Mammary epithelial cell (primary cell): ENCODE measurements at places on chromosomes 4 and X. TPM values are rescaled to one million over a fixed set of nuclear protein-coding genes. Genes with fewer than 3 reads are reported as not detected.

DNA sequence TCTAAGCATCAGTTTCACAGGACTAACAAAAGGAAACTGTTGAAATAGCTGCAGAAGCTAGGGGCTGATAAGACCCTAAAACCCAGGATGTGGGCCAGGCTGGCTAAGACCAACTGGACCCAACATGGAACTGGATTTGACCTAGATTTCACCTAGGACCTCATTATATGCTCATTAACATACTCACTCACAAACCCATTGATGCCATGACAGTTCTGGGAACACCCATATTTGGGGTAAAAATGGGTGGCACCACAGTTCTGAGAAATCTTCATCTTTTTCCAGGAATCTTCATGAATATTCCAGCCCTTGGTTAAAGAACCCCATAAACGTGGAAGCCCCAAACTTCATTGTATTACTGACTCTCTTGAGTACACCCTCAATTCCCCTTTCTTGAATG, 41.1 kb downstream of the HSD17B13 start:
- no peak for DNase-seq

FRG2 gene
- not detected in 2 replicates for total RNA-seq

RTL5 gene
- 1.0 and 1.9 TPM in 2 replicates for total RNA-seq

GALNTL6 gene
- not detected in 2 replicates for total RNA-seq

DNA sequence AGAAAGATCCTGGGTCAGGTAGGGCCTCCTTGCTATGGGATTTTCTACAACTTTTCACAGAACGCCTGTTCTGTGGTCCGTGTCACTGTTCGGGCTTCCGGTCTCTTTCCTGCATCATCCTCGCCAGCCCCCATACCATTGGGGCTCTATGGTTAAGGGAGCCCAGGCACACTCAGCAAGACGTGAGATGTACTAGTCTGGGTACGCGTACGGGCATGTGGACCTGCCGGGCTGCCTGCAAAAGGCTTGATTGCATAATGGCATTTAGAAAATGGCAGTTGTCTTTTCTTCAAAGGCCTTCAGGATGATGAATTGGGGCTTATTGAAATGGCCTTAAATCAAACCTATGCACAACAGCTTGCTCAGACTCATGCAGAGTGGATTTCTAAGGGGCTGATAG, 86.7 kb downstream of the CNGA2 start:
- no peak for DNase-seq

DNA sequence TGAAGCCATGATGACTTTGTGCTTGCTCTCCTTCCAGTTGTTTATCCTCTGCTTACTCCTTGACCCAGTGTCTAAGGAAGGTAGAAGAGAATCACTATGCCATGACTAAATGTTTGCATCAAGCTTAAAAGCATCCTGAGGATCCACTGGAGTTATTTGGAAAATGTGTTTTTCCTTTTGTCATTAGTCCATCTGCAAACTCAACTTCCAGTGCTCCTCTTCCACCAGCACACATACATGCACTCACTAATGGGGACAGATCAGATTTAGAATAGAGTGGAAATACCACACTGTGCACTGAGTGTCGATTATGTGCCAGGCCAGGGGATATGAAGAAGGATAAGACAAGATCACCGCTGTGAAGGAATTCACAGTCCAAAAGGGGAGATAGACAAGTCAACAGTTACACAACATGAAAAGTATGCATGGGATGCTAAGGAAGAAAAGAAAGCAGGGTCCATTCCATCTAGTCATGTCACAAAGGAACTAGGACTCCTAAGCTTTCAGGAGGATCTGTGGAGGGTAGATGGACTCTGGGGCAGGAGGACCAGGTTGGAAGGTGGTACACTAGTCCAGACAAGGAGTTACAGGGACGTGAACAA, 1.9 kb downstream of the OCIAD2 start:
- no peak for DNase-seq

GRCh38 chrX:129478516-129478915, 44.8 kb downstream of the SMARCA1 start:
- no peak for DNase-seq

GRCh38 chr4:143421609-143422008, 84.9 kb downstream of the GAB1 start:
- DNase-seq = no peak

DNA sequence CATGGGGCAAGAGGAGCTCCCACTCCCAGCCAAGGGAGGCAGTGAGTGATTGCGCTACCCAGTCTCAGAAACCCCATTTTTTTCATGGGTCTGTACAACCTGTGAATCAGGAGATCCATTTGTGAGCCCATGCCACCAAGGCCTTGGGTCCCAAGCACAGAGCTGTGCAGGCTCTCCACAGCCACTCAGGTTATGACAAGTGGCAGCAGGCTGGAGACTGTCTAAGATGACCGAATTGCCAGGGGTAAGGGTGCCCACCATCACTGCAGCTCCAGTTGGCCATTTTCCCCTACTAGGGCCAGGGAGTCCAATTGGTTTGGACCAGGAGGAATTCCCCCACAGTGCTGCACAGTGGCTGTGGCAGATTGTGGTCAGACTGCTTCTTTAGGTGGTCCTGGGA, 407.5 kb upstream of the KLHL4 start:
- no peak for DNase-seq

GRCh38 chrX:79412972-79413371, 45.8 kb upstream of the ITM2A start:
- peak; percentile 7 for DNase-seq

SMR3B gene
- not detected for total RNA-seq

ZNF711 gene
- total RNA-seq = 3.7 TPM

LRCH2 gene
- 0.33 TPM for total RNA-seq

GRCh38 chr4:54929459-54929858, 195.9 kb downstream of the KDR start:
- no peak for DNase-seq

DNA sequence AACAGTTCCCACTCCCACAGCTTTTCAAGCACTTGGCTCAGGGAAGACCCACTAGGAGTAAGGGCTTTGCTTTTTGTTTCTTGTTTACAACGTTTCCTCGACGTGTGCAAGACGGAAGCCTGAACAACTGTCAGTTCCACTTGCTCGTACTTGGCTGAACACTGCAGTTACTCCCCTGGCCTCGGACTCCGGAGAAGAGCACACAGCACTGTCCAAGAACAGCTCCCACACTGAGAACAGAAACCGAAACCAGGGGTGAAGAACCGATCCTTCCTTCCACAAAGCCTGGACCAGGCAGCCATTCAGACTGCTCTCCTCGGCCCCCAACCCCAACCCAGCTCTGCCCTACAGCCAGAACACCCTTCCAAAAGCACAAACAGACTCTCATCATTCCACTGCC, 25.5 kb downstream of the IRF2 start:
- DNase-seq = peak; percentile 16

GRCh38 chr4:88775529-88775928, 77.9 kb upstream of the NAP1L5 start:
- DNase-seq = no peak

FAM149A gene
- total RNA-seq = 1.5 TPM

- DNase-seq = no peak
These were observed 19.3 kb upstream of the UVSSA start for GRCh38 chr4:1327526-1328266.

DNA sequence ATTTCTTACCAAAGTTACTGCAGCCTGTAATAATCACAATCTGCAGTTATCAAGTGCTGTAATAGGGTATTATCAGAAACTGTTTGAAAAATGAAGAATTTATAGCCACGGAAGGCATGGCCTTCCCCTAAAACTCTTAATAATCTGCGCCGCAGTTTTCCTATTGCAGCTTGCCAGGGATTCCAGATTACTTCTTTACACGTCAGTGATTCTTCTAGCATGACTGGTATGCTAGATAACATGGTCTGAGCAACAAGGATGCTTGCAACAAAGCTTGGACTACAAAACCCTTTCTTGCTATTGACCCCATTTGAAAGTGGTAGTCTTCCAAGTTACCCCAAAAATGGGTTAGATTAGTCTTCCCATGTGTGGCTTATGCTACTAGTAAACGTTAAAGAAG, 47.2 kb upstream of the GK2 start:
- no peak for DNase-seq

DNA sequence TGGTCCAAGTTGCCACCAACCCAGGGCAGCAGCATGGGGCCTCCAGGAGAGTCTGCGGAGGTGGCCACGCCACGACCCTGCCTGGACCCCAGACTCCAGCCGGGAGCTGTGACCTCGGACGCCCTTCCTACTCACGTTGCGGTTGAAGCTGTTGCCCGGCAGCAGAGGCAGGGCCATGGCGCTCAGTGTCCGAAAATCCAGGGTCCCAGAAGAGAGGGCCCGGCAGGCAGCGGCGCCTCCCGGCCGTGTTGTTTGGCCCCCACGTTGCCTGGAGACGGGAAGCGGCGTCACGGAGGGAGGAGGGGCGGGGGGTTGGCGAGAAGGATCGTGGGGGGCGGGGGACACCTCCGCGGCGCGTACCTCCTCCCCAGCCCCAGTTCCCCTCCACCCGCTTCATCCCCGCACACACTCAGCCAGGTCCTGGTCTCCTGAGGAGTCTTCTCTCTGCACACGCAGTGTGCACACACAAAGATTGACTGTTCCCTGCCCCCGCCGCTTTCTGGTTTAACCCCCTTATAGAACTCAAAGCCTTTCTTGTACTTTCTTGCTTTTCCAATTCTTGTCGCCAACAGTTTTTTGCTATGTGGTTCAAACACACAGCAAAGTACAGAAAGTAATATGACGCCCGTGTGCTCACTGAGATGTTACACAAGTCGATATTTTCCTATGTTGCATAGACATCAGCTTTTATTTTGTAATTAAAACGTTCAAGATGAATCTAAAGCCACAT, at the start of gene EFHC2:
TSS of gene EFHC2 (minus strand) at position 261 of the 730 bp plus-strand sequence. CDS start at position 177, 84 bp downstream.
- no peak for DNase-seq

SPANXA1 gene
- total RNA-seq = not detected

CT45A1 gene
- total RNA-seq = not detected

DNA sequence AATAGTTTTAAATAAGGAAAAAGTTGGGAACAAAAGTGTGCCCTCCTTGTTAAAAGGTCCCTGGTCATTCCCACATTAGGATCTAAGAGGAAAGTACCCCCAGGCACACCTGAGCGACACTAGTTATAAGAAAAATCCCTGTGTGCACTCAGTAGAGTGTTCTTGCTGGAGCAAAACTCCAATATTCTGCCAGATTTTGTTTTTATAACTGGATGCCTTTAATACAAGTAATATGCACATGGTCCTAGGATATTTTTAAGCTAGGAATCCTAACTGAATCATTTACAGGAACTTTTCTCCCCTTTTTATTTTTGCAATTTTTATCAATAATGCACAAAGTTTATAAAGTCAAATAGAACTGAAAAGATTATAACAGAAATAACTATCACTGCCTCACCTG, 68.6 kb downstream of the BEND4 start:
- no peak for DNase-seq

DNA sequence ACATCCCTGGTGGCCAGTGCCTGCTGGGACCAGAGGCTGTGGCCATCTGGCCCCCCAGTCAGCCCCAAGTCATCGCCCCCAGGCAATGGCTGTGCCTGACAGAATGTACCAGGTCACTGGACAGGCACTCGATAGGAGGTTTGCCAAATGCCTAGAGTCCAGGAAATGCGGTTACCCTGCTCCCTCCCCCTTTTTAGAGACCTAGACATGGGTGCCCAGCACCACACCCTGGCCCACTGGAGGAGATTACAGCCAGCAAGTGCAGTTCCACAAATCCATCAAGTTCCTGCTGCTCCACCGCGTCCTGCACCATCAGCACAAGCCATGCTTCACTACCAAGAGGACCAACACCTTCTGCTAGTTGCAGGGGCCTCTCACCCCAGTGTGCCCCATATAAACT, 16.2 kb upstream of the ZFX start:
- DNase-seq = no peak

CCNQ gene
- total RNA-seq = 27.3 TPM

DNA sequence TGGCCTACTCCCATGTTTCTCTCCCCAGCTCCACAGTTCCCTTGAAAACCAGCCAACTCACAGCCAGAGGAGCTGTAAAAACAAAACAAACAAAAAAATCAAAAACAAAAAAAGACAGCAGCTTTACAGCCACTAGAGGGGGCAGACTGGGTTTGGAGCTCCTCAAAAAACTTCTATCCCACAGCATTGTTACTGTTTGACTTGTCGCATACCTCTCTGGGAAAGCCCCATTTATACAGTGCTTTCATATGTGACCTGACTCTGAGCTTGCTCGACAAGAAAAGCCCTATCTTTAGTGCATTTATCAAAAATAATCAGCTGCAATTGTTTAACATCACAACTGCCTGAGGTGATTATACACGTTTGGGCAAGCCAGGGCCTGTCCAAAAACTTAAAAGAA, 21.6 kb downstream of the TSPAN6 start:
- peak; percentile 50 for DNase-seq

ZC4H2 gene
- 9.3 and 12.4 TPM in 2 replicates for total RNA-seq

TMEM271 gene
- total RNA-seq = not detected in 2 replicates

DNA sequence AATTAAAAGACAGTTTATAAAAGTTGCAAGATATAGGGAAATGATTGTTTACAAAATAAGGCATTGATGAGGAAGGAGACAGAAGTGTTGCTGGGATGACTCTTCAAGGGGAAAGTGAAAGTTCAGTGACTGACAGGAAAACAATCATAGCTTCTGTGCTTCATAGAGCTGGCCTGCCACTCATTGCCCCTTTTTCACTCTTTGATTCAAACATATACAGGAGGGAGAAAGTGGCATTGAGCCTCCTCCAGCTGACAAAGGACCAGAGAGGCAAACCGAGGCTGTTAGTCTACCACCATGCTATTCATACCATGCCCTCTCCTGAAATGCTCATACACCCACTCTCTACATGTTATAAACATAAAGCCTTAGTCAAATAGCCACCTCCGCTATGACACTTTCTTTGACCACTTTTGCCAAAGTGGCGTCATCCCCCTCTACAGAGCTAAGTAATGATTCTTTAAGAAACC, 79.2 kb upstream of the ATOH1 start:
- DNase-seq = no peak

DNA sequence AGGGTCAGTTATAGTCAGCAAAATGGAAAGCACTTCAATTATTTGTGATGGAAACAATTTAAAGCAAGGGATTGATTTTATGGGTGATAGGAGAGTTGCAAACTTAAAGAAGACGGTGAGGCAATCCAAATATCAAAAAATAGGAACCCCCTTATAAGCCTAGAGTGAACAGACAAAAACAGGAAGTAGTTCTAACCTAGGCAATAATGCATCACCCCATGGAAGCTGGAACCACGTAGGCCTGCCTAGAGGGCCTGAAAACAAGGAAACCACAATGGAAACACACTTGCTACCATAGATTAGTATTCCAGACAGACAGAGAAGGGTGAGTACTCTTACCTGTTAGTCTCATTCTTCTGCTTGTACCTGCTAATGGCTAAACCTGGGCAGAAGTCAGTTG, 13.5 kb upstream of the GK2 start:
- no peak for DNase-seq

DNA sequence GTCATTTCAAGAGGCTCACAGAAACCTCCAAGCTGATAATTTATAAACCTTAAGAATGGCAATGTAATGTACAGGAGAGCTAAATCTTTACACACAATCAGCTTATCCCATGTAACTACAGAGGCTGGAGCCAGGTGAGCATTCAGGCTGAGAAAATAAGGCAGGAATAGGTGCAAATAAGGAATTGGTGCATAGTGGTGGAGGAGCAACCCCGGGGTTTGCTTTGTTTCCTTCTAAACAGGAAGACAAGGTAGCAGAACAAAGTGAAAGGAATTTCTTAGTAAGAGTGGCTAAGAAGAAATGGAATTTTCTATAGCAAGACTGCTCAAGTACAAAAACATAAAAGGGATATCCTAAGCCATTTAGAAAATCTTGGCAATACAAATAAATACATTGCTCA, 82.4 kb downstream of the NR3C2 start:
- no peak for DNase-seq

GRCh38 chr4:27357283-27357682, 496.6 kb downstream of the STIM2 start:
- DNase-seq = no peak

PLS3 gene
- total RNA-seq = 393 TPM

GRCh38 chr4:31052519-31052918, 332.4 kb downstream of the PCDH7 start:
- DNase-seq = no peak

GRCh38 chr4:119795986-119796578, 167.5 kb upstream of the PDE5A start:
- no peak for DNase-seq
